CD4-positive, alpha-beta T cell (primary cell): ENCODE measurements at places on chromosomes 3 and 15.

DNA sequence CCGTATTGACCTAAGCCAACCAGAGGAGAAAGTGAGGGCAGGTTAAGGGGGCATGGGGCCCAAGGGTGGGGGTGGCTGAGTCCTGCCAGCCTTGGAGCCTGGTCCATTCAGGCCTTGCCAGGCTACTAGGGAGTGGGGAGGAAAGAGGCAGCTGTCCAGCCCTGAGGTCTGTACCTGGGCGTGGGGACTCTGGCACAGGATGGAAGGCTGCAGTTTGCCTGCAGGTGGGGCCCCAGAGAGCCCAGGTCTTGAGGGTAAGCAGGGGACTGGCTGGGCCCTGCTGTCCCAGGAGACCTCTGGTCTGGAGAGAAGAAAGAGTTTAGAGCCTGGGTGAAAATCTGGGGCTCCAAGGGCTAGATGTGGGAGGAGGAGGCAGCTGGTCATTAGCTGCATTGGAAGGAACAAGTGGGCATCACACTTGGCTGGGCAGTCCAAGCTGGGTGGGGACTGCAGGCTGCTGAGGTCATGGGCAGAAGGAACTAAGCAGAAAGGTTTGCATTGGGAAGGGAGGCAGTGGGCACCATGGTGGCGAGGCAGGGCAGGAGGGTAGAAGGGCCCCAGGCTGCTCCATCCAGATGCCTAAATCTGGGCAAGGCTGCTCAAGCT, 108.4 kb downstream of the OXNAD1 start:
- DNase-seq, result no peak

DNA sequence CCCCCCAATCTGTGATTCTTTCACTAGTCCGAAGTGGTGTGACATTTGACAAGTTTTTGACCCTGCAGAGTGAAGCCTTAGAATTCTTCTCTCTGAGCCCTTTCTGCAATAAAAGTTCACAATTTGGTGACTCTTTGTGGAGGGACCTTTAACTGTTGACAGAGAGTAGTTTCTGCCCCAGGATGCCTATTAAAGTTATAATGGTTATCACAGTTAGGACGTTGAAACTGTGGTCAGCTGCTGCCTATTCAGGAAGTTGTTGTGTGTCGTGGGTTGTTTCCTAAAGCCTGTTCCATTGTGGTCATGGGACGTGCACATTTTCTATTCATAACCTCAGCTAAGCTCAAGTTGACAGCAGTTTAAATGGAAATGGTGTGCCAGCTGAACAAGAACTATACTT, 274.5 kb downstream of the NEK10 start:
- DNase-seq, result no peak

DNA sequence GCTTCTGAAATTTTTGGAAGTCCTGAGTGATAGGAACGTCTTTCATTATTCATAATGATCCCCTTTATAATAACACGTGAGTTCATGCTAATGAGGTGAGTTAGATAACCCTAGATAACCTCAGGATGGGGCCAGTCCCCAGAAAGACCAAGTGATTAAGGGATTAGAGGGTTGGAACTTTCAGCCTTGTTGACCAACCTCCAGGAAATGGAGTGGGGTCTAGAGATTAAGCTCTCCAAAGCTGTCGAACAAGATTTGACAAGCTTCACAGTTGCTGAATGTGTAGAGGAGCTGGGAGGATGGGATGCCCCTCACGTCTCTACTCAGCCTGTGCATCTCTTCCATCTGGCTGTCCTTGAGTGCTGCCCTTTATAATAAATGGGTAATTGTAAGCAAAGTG, 107.1 kb downstream of the ZMAT3 start:
- no peak for DNase-seq

GRCh38 chr3:64143409-64144130, 81.7 kb downstream of the PRICKLE2 start:
- DNase-seq, result no peak

DNA sequence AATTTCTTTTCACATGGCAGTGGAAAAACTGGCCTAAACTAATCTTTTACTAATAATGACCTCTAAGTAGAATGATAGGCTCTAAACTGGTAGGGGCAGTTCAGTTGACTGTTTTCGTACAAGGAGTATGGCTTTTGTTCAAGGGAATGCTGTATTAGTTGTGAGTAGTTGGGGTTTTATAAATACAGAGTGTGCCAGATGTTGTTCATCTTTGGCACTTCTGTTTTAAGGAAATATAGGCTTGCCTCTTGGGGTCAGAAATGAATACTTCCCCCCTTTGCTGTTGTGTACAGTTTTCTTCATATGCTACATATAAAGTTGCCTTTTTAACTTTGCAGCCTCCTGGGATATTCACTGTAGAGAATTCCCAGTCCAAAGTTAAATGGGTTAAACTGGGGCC, 181.0 kb upstream of the CGNL1 start:
- DNase-seq, result no peak

GRCh38 chr3:124699051-124699450, 31.2 kb upstream of the UMPS start:
- no peak for DNase-seq

- DNase-seq, result no peak
Observed at GRCh38 chr3:159632128-159632527, 356.5 kb upstream of the IL12A start.

GRCh38 chr3:124698030-124698770, 32.1 kb upstream of the UMPS start:
- no peak for DNase-seq

GRCh38 chr3:98532709-98533571, 1.2 kb downstream of the GPR15 start:
- no peak for DNase-seq

GRCh38 chr15:33068007-33068481, 126.5 kb downstream of the FMN1 start:
- no peak for DNase-seq

DNA sequence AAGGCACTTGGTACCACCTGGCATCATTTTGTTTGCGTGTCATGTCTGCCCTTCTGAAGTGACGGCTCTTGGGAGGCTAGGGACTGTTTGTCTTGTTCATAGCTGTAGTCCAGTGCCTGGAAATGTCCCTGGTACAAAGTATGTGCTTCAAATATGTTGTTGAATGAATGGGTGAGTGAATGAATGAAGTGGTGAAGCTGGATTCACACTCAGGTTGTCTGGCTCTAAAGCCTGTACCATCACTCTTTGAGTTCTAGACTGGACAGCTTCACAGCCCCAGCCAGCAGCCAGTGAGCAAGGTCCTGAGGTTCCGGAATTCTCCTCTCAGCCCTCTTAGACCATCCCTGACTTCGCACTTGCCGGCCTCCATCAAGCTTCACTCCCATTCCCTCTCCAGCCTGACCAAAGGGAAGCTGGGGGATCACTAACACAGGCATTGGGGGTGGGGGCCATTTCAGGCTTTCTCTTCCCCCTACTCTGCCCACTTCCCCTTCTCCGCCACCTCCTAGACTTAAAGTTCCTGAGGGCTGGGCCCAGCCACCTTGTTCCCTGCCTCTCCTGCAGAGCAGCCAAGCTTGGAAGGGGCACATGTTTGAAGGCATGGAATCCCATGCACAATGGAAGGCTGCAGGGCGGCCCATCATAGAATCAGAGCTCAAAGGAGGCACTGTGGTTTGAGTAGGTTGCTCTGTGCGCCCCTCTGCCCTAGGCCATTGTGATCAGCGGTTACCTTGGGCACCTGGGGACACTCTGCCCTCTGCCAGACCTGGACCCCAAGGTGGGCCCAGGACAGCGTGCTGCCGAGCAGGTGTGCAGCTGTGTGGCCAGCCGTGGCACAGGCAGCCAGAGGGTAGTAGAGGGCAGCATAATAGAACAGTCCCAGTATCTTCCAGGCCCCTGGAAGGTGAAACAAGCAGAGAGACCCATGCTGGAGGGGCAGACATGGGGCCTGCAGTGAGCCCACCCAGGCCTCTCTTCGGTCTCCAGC, 7.7 kb downstream of the STRA6 start:
- no peak for DNase-seq

- no peak for DNase-seq
Observed at GRCh38 chr15:36903922-36904556, 196.3 kb downstream of the MEIS2 start.

DNA sequence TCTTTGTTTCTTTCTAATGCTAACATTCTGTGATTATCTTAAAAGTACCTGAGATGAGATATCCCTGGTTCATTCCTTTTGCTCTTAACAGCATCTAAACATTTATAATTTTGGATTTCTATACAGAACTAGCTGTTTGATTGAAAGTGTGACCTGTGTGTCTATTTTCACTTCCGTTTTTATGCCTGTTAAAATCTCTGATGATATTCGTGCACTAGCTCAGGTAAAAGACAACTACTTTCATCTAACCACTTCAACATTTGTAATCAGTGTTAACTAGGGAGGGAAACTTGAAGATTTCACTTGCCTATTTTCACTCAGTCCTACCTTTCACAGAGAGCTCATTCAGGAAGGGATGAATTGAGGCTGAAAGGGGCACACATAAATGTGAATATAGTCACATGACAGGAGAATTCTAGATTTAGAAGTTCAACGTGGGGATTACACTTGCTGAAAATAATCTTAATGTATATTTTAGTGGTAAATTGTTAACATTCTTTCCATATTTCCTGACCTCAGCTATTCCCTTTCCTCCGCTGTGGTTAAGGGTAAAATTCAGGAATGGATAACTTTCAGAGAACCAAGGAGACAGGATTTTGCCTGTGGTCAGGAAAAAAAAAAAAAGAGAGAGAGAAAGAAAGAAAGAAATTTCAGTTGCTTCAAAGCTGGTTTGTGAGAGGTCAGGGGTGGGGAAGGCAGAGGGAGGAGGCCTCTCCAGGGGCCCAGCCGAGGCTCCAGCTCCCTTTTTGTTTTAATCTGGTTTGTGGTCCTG, 159.8 kb upstream of the TSC22D2 start:
- no peak for DNase-seq

DNA sequence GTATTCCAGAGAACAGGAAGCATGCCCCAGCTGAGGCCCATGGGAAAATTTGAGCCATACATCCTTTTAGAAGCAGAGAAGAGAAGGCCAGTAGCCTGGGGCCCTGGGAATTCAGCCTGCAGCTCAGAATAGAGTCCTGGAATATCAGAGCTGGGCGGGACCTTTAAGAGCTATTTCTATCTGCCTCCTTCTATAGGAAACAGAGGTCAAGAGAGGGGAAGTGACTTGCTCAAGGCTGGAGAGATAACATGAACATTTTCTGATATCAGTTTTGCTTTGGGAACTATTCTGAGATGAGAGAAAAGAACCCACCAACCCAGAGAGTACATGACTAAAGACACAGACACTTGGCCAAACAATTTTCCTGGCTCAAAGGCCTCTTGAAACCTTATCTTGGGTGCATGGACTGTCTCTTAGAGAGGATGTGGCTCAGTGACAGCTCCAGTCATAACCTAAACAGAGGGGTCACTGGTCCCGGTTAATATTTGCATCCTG, 26.0 kb downstream of the MASP1 start:
- no peak for DNase-seq
